Left lobe of liver (tissue), 2 donors: ENCODE measurements at places on chromosomes 12 and 14. TPM values are rescaled to one million over a fixed set of nuclear protein-coding genes. Genes with fewer than 3 reads are reported as not detected.

The SOAT2 gene
- 0.25 TPM for total RNA-seq

The LRIG3 gene
- total RNA-seq = 10.8 TPM

The GPRC5D gene
- total RNA-seq = not detected

The TCL1B gene
- not detected for total RNA-seq

The ACSS3 gene
- total RNA-seq = 47.4 TPM

The TSPAN19 gene
- total RNA-seq = not detected

The DEGS2 gene
- 0.93 TPM for total RNA-seq

The OR11H12 gene
- not detected for total RNA-seq

The RND1 gene
- 32.0 TPM for total RNA-seq

The GARIN6 gene
- total RNA-seq = not detected

DNA sequence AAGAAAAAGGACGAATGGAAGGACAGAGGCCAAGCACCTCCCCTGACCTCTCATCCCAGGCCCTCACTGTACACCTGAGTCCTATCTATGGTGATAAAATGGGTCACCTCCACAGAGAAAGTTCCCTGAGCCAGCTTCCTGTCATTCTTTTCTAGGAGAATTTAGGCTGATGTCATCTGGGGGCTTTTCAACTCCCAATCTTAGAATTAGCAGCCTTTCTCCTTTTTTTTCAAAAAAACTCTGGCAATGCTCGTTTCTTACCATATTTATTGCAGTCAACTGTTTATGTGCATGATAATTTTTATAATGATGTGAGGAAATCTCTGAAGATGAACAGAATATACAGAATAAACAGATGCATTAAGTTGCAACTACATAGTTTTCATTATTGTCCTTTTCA is 177.6 kb downstream of the SNAPC1 start:
- DNase-seq = no peak

DNA sequence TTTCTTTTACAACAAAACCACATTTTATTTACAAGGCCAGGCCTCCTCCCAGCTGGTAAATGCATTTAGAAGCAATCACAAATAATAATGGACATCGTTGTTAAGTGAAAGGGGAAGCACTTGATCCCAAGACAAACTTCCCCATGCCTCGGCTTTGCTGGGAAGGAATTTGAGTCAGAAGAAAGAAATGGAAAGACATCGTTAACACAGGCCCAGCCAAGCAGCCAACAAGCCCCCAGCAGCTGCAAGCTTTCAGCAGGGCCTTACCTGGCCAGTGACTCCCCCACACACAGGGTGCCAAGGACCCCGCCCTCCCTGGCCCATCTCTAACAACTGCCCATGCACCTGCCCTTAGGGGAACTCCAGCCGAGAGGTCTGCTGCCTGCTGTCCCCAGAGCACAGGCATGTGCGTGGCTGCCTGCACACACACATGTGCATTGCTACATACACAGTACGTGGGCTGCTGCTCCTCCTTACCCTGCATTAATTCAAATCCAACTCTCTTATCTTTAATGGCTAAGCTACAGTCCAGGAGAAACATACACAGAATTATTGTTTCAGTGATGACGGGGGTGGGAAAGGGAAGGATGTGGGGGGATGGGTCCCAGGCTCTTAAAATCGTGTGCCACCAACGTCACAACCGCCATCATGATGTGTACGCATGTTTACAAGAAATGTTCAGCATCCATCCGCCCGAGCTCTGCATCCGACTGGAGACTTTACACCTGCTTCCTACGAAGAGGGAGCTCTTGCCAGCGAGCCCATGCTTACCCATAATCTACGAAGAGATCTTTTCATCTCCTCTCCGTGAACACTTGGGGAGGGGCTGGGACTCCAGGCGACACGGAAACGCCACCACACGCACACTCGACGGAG is 9.8 kb downstream of the BCL11B start:
- no peak for DNase-seq

DNA sequence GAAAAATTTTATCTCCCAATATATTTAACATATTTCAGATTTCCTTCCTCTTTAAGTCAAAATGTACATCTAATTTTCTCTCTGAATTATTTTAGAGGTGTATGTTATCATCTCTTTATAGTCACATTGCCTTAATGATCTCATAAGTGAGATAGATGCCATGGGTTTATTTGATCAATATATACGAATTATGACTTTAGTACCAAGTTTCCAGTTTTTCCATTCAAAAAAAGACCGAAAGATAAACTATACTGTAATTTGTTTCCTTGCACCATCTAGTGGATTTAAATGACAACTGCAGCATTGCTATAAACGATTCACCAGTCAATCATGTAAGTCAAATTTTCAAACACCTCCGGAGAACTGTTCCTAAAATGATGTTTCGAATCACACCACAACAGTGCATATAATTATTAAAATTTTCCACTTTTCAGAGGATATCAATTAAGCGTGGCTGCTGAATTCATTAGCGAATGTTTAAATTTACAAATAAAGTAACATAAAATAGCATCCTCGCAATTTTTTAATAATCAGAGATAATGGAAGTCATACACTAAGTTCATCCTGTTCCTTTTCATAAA is 419 bp upstream of the ATXN7L3B start:
- DNase-seq = no peak

DNA sequence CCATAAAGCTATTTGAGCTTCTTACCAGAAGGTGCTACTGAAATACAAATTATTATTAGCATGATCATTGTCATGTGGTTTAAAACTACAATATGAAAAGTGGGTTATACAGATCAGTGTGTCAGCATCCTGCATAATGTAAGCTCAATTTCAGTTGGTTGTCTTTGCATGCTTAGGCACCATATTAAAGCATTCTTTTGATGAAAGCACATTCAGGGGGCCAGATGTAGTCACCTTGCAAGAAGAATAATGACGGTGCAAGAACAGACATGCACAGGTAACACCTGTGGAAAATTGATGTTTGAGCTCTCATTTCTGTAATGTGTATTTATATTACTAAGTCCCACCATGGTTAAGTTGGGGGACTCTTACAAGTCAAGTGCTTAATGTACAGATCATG is 123.9 kb downstream of the PAX9 start:
- DNase-seq = no peak

- DNase-seq = no peak
These were observed 30.6 kb downstream of the STK38L start for GRCh38 chr12:27274706-27275105.

DNA sequence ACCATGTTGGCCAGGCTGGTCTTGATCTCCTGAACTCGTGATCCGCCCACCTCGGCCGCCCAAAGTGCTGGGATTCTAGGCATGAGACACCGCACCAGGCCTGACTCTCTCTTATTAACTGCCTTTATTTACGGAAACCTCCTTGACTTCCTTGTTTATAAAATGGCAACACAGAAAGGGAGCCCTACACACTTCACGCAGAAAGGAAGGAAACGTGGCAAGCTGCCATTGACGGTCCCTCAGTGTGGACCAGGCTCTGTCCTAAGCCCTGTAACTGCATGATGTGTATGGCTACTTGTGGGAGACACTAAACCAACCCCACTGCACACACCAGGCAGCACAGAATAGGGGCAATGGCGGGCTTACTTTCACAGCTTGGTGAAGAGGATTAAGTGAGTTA is 11.7 kb downstream of the CINP start:
- DNase-seq = no peak

- no peak for DNase-seq
These were observed 78.2 kb upstream of the GTF2A1 start for GRCh38 chr14:81298911-81299310.

DNA sequence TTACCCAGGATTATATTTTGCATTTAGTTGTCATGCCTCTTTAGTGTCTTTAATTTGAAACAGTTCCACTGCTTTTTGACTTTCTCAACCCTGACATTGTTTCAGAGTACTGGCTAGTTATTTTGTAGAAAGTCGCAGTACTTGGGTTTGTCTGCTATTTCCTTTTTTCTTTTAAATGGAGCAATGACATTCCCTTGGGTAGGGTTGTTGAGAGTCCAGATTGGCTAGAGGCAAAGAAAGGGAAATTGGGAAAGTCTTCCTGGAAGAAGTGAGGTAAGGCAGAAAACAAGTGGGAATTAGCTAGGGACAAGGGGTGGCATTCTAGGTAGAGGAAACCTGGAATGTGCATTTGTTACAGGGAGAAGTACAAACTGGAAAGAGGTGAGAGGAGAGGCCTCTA is 245.9 kb downstream of the EMP1 start:
- no peak for DNase-seq

DNA sequence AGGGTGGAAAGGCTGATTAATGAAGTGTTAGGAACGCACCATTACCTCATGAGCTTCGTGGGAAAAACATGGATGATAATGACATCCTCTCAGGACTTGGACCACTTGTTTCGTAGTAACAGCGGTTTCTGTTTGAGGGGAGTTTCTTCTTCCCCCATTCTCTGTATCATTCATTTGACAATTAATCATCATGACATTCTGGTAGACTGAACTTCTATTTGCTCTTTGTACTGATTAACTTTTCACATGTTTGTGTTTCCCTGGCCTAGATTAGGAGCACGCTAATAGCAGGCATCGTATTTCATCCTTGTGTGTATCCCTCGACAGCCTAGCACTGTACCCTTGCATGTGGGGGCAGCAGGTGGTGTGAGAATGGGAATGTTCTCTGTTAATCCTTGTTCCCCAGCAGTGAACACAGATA is 8.0 kb downstream of the LRRC74A start:
- no peak for DNase-seq

- no peak for DNase-seq
These were observed 513.0 kb downstream of the NAV3 start for GRCh38 chr12:78343657-78344056.

DNA sequence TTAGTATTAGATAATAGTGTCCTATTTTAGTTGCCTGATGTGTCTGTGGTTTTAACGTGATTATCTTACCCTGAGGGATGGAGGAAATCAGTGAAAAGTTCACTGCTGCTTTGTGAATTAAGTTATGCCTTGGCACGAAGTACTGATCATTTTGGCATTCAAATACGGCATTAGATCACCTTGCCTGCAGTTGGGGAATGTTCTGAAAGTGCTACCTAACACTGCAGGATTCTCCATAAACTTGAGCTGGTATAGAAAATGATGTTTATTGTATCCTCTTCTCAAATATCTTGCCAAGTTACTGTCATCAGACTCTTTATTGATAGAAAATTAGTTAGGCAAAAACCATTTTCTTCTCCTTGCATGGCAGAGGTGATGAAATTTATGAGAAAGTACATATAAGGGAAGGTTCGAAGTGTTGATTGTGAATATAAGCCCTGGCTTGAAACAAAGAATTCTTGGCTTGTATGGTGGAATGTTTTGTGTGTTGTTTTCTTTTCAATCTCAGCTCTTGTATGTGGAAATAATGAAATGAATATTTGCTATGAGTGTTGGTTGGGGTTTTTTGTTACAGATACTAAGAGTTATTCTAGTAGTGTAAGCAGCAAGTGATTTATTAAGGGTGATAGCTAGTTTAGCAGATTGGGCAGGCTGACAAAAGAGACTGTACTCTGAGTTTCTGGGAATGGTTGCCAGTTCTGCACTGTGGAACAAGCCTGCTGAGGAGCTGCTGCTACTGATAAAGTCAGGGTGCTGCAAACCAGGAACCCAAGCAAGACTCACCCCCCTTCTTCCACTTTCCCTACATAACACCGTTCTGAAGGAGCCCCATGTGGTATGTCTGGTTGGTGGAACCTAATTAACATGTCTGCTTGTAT is 448.3 kb downstream of the PCNX1 start:
- no peak for DNase-seq

- no peak for DNase-seq
These were observed 3.2 kb downstream of the CFL2 start for GRCh38 chr14:34711169-34711568.

- no peak for DNase-seq
These were observed 9.5 kb downstream of the TRAF3 start for GRCh38 chr14:102786768-102787167.

DNA sequence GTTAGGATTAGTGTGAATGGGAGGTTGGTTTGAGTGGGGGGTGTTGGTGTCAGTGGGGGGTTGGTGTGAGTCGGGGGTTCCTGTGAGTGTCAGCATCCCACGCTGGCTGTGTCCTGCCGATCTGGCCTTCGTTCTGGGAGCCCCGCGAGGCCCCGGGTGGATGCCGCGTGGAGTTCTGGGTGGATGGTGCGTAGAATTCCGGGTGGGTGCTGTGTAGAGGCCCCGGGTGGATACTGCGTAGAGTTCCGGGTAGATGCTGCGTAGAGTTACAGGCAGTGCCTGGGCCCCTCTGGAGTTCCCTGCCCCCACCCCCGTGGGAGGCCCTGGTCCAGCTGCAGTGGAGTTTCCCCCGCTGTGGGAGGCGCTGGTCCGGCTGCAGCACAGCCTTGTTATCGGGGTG is 8.7 kb downstream of the NOC4L start:
- no peak for DNase-seq

DNA sequence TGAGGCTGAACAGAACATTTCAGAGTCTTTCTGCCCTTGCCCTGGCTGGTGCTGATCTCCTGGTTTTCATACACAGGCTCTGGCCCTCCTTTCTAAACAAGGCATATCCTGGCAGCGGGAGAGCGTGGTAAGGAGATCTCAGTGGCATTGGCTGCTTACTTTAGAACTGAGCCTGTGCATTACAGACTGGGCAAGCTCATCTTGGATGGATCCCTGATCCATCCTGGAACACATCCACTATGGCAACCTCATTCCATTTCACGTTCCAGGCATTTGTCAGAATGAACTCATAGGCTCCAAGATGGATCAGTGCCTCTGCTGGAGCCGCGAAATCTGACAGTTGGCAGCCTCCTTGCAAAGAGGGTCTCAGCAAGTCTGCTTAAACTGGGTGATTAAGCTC is 224.5 kb upstream of the PELI2 start:
- DNase-seq = no peak

DNA sequence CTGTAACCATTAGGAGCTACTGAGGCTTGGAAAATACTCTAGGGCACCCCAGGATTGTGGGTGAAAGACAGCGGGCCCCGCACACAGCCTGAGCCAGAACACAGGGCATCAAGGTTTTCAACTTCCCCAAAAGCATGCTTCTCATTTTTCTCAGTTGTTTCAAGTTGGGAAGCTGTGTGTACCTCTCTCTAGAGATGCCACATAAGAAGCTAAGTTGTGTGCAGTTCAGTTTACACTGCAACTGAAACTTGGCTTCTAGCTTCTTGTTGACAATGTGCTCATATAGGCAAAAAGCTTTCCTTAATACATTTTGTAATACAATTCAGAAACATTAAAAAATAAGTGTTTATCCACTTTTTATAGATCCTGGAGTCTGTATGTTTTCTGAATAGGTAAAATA is 88.1 kb upstream of the PTPRR start:
- DNase-seq = no peak

GRCh38 chr14:55339770-55340169 is 68.5 kb downstream of the FBXO34 start:
- no peak for DNase-seq

GRCh38 chr12:25801734-25802133 is 156.7 kb upstream of the RASSF8 start:
- no peak for DNase-seq

GRCh38 chr12:104618691-104619090 is 161.9 kb downstream of the CHST11 start:
- DNase-seq = no peak

DNA sequence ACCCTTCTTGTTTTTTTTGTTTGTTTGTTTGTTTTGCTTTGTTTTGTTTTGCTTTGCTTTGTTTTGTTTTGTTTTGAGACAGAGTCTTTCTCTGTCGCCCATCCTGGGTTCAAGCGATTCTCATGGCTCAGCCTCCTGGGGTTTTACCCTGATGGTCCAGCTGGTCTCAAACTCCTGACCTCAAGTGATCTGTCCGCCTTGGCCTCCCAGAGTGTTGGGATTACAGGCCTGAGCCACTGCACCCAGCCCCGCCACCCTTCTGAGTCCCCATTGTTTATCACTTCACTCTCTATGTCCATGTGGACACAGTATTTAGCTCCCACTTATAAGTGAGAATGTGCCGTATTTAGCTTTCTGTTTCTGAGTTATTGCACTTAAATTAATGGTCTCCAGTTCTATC is 36.9 kb upstream of the BICD1 start:
- no peak for DNase-seq

GRCh38 chr12:91721023-91721422 is 424.6 kb downstream of the BTG1 start:
- no peak for DNase-seq
